ENCODE measurements at places on chromosomes 16 and 17. TPM values are rescaled to one million over a fixed set of nuclear protein-coding genes. Genes with fewer than 3 reads are reported as not detected.

DNA sequence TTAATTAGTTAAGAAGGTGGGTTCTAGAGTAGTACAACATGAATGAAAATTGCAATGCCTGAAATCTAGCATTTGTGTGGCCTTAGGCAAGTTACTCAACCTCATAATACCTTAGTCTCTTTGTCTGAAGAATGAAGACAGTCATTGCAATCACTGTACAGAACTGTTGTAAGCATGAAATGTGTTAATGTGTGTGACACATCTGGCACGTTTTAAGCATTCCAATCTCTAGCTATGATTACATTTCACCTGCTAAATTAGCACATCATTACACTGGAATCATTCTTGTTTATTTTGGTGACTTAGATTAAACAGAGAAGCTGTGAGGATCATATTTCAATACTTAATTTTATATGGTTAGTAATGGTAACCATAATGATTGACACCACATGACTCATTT lies 629.7 kb upstream of the KIF2B start:
- DNase-seq: no peak

DNA sequence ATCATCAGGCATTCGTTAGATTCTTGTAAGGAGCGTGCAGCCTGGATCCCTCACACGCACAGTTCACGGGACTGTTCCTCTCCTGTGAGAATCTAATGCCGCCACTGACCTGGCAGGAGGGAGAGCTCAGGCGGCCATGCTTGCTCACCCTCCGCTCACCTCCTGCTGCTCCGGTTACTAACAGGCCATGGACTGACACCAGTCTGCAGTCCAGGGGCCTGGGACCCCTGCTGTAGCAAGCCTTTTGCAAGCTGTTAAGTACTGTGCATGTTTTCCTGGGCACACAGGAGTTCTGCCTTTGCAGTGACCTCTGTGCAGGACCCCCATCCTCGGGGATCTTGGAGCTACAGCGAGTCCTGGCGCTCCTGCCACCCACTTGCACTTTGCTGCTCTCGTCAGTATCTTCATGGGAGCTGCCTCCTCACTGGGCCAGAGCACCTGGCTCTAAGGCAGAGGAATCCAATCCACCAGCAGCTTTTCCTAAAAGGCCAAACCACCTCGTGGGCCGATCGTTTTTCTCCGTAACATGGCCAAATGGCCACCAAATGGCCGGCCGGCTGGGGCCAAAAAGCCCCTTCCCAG lies 230.6 kb downstream of the FOXL1 start:
- no peak for DNase-seq

GRCh38 chr17:53420035-53420641 lies 402.6 kb upstream of the KIF2B start:
- no peak for DNase-seq

- DNase-seq: no peak
Measured at GRCh38 chr17:35796942-35797341, 1.5 kb upstream of the MMP28 start.

- peak; percentile 84 for DNase-seq
Measured at GRCh38 chr17:59004338-59005111, 102.2 kb downstream of the TRIM37 start.

DNA sequence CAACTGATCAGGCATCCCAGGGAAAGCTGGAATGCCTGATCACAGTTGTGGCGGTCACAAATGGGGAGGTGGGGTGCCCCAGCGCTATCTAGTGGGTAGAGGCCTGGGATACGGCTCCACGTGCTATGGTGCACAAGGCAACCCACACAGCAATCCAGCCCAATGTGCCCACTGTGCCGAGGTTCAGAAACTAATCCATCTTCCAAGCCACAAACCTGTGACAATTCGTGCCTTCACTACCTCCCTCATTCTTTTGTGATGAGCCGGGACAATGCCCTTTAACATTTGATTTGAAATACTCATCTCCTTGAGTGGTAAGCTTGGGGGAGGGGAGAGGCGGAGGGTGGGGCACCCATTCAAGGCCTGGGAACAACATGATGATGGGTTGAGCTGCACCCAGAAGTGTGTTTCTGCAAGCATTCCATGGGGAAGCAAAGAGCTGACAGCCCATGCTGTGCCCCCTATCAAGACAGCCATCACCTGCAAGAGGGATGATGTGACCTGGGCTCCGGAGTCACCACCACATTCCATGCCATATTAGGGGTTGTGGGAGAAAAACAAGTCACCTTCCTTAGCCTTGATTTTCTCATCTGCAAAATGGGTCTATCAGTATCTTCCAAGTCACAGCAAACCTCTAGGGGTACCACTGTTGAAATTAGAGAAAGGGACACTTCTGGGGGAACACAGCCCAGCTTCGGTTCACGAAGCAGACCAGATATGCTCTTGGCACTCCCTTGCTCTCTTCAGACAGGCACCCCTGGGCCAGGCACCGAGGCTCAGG lies 3.7 kb downstream of the ELOB start:
- DNase-seq: no peak

The C17orf50 gene
- not detected for total RNA-seq

The LPCAT2 gene
- total RNA-seq: 23.8 TPM

The PSME3IP1 gene
- 111 TPM for total RNA-seq

The CCDC144A gene
- total RNA-seq: 3.2 TPM

The RNF227 gene
- 1.4 TPM for total RNA-seq

The HCRT gene
- total RNA-seq: not detected

All from GM23338 (cell line).